ENCODE measurements at places on chromosomes 6 and 20.

DNA sequence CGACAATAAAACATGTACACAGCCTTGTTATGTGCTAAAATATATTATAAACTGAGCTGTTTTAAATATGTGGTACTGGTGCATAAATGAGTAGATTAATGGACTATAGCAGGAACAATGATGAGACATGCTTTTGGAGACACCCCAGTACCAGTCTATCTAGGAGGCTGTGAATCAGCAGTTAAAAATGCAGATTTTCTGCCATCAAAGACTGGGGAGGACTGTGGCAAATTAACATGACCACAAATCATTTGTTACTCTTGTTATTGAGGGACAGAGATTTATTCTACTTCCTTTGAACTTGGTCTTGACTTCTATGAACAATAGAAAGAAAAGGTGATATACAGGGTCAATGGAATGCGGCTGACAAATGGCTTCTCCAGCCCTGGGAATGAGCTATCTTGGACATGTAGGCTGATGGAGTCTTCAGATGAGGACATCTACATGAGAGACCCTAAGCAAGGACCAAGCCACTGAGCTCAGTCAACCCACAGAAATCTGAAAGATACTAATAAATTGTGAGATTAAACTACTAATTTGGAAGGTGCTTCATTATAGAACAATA lies 551.7 kb upstream of the GJE1 start:
- no peak for DNase-seq

DNA sequence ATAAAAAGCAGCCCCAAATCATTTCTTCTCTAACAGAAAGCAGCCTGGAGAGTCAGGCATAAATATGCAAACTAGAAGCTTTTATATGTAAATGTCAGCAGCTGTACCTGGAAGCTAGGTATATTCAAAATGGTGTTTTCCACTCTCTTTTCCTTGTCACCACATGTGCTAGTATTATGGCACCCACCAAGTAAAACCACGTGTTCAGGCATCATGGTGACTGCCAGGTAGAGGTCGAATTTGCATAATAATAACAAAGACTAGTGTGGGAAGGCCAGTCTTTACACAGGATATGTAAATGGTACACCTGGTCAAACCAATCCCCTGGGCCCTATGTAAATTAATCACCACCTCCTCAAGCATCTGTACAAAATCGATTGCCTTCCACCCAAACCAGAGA lies 124.0 kb downstream of the MMUT start:
- DNase-seq: no peak

DNA sequence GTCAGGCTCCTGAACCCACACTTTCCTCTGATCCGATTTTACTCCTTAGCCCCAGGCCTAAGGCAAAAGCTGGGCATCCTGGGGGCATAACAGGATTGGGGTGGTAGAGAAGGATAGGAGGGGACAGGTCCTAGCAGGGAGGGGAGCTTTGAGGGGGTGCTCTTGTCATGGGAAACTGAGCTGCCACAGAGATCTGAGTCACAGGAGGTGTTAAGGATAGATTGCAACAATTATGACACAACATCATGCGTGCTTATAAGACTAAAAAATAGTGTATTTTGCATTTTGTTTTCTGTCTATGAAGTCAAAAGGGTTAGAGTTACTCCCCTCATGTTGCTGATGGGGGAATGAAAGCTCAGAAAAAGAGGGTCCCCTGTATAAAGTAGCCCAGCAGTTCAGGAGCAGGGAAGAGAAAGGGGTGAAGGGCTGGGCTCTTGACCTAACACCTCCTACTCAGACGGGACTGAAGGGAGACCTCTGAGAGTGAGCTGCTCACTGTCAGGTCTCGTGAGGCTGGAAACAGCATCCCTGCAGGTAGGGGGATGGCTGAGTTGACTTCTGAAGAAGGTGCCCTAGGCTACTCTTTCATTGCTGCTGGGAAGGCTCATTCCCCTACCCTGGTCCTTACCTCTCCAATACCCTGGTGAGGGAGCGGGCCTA lies 2.0 kb downstream of the GLP1R start:
- DNase-seq: no peak

DNA sequence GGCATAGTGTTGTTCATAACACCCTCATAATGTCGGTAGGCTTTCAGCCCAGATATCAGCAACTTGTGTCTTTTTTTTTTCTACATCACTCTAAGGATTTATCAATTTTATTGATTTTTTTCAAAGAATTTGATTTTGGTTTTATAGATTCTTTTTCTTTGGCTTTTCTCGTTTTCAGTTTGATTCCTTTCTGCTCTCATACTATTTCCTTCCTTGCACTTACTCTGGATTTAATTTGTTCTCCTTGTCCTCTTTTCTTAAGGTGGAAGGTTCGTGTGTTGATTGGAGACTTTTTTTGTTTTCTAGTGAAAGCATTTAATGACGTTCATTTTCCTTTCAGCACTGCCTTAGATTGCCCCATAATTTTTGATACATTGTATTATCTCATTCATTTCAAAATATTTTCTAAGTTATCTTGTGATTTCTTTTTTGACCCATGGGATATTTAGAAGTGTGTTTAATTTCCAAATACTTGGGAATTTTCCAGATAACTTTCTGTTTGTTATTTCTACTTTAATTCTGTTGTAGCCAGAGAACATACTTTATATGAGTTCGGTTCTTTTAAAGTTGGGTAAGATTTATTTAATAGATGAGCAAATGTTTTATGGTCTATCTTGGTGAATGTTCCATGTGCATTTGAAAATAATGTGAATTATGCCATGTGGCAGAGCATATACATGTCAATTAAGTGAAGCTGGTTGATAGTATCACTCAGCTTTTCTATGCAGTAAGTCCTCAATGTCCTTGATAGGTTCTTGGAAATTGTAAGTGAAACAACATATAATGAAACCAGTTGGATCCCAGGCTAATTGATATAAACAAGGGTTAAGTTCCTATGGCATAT lies 62.8 kb downstream of the IRF4 start:
- DNase-seq: no peak

- DNase-seq: no peak
These were observed 53.9 kb downstream of the LINC00237 start for GRCh38 chr20:21052241-21052640.

GRCh38 chr6:161496941-161497340 lies 223.1 kb upstream of the AGPAT4 start:
- no peak for DNase-seq

DNA sequence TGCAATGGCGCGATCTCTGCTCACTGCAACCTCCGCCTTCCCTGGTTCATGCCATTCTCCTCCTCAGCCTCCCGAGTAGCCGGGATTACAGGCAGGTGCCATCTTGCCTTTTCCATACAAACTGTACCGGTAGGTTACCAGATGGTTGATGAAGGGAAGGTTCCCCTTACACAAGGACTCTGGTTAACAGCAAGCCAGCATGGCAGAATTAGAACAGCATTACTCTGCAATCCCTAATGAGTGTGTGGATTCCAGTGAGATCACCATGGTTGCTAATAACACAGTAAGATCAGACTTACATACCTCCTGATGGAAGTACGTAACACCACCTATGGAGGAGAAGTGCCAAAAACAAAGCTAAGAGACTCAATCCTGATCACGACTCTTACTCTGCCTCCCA lies 51.7 kb downstream of the TTI1 start:
- DNase-seq: no peak

DNA sequence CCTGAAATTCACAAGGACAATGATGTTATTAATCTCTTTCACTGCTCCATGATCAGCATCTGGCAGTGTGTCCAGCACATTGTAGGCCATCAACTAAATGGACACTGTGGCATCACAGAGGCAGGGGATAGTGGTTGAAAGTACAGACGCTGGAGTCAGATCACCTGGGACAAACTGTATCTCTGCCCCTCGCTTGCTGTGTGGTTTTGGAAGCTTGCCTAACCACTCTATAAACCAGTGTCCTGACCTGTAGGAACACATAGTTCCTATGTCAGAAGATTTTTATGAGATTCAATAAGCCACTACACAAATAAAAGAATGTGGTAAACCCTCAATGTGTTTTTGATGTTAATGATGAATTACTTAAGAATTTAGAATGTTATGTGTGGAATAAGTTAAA lies 219.3 kb upstream of the RNF217 start:
- DNase-seq: no peak

DNA sequence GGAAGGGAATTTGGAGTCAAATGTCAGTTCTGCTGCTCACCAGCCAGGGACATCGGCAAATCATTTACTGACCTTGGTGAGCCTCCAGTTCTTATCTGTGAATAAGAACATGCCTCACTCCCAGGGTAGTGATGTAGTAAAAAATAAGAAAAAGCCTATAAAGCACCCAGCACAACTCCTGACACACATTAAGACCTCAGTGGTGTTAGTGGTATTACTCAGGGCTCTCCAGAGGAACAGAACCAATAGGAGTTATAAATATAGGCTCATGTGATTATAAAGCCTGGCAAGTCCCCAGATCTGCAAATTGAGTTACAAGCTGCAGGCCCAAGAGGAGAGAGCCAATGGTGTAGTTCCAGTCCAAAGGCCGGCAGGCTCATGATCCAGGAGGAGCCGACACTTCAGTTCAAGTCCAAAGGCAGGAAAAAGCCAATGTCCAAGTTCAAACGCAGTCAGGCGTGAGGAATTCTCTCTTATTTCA lies 71.3 kb upstream of the EYA2 start:
- no peak for DNase-seq

- DNase-seq: no peak
These were observed 15.6 kb upstream of the SRC start for GRCh38 chr20:37330316-37330715.

GRCh38 chr6:130381459-130382380 lies 15.9 kb downstream of the TMEM200A start:
- DNase-seq: no peak

DNA sequence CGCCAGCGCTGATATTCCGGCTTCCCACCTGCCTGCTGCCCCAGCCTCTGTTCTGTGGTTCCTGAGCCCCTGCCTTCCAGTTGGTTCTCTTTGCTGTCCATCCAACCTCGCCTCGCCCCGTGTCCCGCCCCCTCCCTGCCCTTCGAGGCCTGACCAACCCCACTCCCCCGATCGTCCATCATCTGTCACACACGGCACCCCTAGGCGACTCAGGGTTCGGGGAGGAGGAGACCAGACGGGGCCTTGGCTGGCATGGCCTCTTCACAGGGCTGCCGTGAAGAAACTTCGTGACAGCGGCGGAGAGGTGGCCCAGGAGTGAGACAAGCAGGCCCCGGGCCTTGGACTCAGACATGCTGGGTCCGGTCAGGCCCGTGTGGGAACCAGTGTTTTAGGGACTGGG lies 226.1 kb downstream of the QKI start:
- DNase-seq: no peak

DNA sequence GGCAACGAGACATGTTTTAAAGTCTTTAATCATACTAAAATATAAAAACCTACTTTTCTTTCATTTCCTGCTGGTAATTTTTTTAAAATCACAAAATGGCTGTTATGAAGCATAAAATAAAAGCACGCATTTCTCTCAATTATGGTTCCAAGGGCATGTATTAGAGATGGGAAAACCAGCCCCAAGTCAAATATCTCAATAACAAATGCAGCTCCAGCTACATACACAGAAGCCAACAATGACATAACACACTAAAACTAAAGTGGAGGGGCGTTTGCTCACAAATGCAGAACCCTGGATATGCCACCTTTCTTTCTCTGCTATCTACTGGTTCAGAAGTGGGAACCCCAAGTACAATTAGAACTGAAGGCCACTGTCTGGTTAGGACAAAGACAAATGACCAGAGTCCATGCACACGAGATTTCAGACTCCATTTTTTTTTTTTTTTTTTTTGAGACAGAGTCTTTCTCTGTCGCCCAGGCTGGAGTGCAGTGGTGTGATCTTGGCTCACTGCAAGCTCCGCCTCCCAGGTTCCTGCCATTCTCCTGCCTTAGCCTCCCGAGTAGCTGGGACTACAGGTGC lies 27.8 kb downstream of the EZR start:
- DNase-seq: no peak

GRCh38 chr6:25377664-25378063 lies 98.5 kb downstream of the CARMIL1 start:
- DNase-seq: no peak

DNA sequence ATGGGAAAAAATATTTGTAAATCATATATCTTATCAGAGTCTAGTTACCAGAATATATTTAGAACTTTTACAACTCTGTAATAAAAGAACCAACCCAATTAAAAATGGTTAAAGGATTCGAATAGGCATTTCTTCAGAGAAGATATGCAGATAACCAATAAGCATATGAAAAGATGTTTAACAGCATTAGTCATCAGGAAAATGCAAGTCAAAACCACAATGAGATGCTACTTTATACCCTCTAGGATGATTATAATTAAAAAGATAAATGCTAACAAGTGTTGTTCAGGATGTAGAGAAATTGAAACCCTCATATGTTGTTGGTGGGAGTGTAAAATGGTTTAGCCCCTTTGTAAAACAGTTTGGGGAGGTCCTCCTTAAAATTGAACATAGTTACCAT lies 94.1 kb downstream of the LRRC1 start:
- DNase-seq: no peak

DNA sequence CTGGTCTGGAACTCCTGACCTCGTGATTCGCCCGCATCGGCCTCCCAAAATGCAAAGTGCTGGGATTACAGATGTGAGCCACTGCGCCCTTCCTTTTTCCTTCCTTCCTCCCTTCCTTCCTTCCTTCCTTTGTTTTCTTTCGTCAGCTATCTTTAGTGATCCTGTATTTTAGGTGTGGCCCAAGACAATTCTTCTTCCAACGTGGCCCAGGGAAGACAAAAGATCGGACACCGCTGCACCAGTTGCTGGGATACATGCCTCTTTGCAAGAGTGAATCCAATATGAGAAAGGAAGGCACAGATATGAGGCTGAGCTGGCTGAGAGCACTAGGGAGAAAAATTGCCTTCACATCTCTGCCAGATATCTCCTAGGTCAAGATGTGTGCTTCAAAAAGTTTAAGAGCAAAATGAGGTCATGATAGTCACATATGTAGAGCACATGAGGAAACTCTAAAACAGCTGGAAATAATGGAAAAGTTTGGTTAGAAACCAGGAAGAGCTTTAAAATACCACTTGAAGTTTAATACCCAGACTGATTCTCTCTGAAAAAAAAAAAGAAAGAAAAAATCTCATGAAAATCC lies 41.8 kb downstream of the OR2B2 start:
- DNase-seq: no peak

DNA sequence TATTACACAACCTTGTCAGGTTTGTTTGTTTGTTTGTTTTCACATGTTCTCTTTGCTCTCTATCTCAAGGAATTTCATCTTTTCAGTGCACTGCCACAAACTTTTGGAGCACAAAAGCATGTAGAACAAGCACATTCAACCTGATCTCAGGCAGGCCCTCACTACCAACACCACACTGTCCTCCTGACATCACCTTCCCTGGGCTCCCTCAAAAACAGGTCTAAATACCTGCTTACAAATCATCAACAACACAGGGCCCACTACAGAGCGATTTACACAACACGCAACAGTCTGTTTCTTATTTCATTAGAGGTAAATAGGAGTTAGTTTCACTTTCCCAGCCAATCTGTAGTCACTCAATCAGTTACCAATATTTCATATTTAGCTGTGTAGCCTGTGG lies 241.4 kb downstream of the EPHA7 start:
- no peak for DNase-seq

GRCh38 chr6:25369036-25369432 lies 89.9 kb downstream of the CARMIL1 start:
- DNase-seq: no peak

All from inflammatory macrophage treated with lipopolysaccharide for 1 hour (primary cell).